Stimulated activated CD4-positive, alpha-beta T cell treated with anti-CD3 and anti-CD28 coated beads, TNF-alpha, amount 100 ng/mL, for 1 hour (primary cell): ENCODE measurements at places on chromosomes 4 and X.

DNA sequence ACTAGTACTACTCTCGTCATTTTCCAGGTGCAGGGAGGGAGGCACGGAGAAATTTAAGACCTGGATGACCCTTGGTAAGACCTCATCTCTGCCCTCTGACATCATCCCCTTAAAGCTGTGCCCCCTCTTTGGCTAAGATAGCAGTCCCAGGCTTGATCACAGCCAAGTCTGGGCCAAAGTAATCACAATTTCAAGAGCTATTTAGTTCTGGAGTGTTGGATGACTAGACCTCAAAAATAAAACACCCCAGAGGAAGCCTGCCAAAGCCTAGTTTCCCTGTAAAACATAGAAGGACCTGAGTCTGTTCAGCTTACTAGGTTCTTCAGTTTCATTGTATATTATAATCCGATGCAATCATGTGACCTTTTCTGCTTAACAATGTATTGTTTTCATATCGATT is 144.6 kb upstream of the ARHGEF9 start:
- no peak for DNase-seq

DNA sequence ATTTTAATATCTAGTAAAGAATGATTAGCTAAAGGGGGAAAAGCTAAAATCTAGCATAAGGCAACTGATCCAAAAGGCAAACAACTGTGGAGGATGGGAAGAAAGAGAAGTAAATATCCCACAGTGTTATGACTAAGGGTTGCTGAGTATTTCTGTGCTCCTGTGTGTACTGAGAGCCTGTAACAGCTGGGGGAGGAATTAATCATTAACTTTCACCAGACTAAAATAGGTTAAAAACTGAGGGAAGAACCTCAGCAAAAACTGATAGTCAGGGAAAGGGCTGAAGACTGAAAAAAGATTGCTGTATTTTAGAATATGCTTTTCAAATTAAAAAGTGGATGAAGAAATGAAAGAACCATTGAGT is 365.9 kb downstream of the CXXC4 start:
- no peak for DNase-seq

GRCh38 chr4:41451961-41452360 is 86.0 kb upstream of the LIMCH1 start:
- no peak for DNase-seq

- no peak for DNase-seq
Observed at GRCh38 chr4:95534032-95534431, 14.7 kb downstream of the UNC5C start.

- DNase-seq = no peak
Observed at GRCh38 chr4:67988991-67989390, 25.7 kb upstream of the TMPRSS11A start.
